ENCODE measurements at places on chromosomes 4 and X.

DNA sequence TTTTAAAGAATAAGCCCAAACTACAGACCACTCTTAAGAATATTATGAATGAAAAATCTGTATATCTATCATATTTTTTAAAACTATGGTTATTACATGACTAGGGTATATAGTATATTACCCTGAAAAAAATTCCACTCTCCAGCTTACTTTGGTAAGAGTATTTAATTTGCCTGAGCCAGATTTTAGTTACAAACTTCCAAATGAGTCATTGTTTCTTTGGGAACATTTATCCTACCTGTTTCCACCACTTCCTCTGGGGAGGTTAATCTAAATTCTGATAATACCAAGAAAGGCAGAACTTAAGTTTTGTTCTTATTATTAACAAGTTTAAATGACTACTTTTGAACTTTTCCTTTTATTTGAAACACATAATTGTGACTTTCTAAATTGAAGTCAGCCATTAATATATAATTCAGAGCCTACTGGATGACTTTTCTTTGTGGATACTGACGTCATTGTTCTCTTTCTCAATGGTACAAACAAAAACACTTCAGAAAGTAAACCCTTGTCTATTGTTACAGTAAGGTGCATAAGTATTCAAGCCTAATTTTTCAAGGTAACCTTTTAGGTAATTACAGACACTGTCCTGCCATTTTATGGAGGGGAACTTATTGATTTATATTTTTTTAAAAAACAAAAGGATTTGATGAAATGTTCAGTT lies 135.6 kb upstream of the TLL1 start:
- DNase-seq, result no peak

DNA sequence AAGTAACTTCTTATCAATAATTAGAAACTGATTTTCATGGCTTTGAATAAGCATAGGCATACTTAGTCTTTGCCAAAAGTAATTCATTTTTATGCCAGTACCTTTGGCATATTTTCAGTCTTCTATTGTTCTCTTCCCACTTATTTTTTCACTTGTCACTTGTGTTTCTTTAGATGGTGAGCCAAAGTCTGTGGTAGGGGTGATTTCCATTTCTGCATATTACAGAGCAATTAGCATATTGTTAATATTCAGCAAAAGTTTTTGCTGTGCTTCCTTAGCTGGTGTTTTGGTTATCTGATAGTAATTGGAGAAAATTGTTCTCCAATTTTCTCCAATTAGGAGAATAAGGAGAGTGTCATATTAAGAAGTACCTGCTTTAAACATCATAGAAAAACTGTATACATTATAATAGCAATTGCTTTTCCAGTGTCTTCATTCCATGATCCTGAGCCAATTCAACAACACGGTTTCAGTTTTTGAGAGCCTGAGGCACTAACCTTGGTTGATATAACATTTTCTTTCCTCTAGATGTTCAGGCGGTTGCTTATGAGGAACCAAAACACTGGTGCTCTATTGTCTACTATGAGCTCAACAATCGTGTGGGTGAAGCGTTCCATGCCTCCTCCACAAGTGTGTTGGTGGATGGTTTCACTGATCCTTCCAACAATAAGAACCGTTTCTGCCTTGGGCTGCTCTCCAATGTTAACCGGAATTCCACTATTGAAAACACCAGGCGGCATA lies 64.7 kb downstream of the SMAD1 start:
- DNase-seq, result no peak

DNA sequence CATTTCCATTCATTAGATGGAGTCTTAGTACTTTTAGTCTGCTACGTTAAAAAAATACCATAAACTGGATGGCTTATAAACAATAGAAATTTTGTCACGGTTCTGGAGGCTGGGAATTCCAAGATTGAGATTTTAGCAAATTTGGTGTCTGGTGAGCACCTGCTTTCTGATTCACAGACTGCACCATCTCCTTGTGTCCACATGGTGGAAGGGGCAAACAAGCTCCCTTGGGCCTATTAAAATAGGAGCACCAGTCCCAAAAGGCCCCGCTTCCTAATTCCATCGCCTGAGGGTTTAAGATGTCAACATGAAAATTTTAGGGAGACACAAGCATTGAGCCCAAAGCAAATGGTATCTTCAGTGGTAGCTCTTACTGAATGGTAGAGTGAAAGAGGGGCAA lies 120.5 kb upstream of the MAP9 start:
- no peak for DNase-seq

DNA sequence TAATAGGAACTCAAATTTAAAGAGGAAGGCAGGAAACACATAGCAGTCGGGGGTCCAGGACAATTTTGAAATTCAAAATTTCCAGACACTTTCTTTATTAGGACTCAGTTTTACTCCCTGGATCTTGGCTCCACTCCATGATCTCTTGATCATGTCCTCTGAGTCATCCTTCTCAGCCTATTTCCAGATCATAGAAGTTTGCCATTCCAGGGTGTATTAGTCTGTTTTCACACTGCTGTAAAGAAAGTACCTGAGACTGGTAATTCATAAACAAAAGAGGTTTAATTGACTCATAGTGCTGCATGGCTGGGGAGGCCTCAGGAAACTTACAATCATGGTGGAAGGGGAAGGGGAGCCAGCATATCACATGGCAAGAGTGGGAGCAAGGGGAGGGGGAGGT lies 564.7 kb upstream of the ACTRT1 start:
- no peak for DNase-seq

DNA sequence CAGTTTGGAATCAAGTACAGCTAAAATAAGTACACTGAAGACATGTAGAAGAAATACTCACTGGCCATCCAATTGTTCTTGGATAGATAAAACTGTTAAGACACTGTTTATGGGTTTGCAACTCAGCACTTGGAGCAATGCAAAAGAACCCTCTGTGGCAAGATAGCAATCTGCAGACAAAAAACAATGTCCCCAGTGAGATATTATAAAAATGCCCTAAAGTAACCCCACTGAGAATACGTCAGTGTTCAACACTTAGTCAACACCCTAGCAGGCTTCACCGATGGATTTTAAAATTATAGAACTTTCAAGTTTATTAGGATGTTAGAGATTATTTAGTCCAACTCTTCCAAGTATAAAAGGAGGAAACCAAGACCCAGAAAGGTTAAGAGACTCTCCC lies 47.5 kb upstream of the NDP start:
- no peak for DNase-seq

GRCh38 chr4:142092941-142093340 lies 456.6 kb downstream of the IL15 start:
- no peak for DNase-seq

DNA sequence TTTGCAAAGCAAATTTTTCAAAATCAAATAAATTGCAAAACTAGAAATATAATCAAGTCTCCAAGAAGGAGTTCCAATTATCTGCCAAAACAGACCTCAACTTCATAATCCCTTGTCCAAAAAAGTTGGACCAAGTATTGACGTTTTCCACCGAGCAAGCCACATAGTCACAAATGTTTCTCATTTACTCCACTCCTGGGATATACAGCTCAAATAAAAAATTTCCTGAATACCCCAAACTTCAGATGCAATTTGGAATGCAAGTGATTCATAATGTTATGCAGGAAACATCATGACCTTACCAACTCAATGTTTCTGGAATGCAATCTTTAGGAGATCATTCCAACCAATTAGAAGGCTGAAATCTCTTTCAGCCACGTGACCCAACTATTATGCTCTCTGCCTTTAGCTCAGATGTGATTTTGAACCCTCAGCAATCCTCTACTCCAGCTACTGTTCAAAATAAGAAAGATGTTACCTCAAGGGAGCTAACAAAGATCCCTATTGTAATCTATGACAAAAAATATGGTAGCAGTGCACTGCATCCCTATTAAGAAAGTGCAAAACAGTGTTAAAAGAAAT lies 72.4 kb downstream of the PRDM5 start:
- DNase-seq, result no peak

GRCh38 chrX:78979789-78980464 lies 34.7 kb downstream of the P2RY10 start:
- DNase-seq, result no peak

Measured in stimulated activated CD4-positive, alpha-beta T cell treated with anti-CD3 and anti-CD28 coated beads, Interleukin-4, amount 100 ng/mL, for 48 hours (primary cell).